ENCODE measurements at places on chromosomes 13 and 19.

GRCh38 chr13:79346300-79346914 is 59.6 kb downstream of the RBM26 start:
- no peak for DNase-seq

DNA sequence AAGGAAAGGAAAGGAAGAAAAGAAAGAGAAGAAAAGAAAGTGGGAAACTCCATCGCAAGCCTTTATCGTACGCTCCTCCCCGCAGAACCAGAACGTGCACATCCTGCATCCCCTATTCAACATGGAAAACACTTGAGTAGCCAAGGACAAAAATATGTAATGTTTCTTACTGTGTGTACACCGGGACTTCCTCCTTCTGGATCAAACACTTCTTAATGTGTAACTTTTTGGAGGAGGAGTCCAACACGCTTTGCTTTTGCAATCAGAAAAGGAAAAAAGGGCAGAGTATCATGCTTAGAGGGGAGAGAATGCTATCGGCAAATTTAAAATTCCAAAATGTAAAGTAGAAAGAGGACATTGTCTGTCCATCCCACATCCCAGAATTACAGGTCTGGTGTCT is 7.8 kb upstream of the SHFL start:
- no peak for DNase-seq

DNA sequence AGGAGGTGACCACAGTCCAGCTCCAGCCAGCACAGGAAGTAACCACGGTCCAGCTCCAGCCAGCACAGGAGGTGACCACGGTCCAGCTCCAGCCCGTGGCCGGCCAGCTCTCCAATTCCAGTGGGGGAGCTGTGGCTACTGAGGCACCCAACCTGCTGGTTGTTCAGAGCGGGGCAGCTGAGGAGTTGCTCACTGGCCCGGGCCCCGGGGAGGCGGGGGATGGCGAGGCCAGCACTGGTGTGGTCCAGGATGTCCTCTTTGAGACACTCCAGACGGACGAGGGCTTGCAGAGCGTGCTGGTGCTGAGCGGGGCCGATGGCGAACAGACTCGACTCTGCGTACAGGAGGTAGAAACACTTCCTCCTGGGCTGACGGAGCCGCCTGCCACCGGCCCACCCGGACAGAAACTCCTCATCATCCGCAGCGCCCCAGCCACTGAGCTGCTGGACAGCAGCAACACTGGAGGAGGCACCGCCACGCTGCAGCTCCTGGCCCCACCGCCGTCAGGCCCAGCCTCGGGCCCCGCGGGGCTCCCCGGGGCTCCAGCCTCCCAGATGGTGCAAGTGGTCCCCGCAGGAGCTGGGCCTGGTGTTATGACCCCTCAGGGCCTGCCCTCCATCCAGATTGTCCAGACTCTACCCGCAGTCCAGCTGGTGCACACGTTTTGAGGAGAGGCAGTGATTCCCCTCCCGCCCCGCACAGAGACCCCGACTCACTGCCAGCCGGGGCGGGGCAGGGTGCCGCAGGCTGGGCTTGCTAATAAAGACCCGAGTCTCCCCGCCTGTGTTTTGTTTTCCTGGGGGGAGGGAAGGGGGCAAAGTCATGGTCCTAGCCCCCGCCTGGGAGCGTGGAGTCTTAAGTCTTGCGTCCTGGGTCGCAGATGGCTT is 1.0 kb upstream of the NAT14 start:
- DNase-seq = no peak

GRCh38 chr19:23254141-23254910 is 4.1 kb upstream of the ZNF724 start:
- DNase-seq = no peak

DNA sequence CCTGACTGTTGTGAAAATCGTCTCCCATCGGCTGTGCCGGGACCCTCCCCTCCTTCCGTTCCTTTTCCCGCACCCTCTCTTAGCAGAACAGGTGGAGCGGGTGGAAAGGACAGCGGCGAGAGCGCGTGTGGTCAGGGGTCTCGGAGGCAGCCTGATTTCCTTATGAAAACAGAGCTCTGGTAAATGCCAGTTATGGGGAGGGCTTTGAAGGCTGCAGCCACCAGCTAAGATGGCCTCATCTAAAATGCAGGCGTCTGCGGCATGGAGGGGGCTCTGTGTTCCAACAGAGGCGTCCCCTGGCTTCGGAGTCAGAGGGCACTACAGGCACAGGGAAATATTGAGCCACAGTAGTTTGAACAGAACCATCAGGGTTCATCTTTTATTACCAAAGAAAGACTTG is 93.8 kb upstream of the SOX1 start:
- DNase-seq = no peak

- no peak for DNase-seq
These were observed 366.6 kb downstream of the DNAJC15 start for GRCh38 chr13:43389983-43390382.

DNA sequence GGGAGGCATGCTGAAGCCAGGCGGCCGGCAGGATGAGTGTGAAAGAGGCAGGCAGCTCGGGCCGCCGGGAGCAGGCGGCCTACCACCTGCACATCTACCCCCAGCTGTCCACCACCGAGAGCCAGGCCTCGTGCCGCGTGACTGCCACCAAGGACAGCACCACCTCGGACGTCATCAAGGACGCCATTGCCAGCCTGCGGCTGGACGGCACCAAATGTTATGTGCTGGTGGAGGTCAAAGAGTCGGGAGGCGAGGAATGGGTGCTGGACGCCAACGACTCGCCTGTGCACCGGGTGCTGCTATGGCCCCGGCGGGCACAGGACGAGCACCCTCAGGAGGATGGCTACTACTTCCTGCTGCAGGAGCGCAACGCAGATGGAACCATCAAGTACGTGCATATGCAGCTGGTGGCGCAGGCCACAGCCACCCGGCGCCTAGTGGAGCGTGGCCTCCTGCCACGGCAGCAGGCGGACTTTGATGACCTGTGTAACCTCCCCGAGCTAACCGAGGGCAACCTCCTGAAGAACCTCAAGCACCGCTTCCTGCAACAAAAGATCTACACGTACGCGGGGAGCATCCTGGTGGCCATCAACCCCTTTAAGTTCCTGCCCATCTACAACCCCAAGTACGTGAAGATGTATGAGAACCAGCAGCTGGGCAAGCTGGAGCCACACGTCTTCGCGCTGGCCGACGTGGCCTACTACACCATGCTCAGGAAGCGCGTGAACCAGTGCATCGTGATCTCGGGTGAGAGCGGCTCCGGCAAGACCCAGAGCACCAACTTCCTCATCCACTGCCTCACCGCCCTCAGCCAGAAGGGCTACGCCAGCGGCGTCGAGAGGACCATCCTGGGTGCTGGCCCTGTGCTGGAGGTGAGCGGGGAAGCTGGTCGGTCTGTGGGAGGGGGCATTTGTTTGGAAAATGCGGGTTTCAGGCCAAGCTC is 26.4 kb downstream of the MYO9B start:
- DNase-seq = no peak

DNA sequence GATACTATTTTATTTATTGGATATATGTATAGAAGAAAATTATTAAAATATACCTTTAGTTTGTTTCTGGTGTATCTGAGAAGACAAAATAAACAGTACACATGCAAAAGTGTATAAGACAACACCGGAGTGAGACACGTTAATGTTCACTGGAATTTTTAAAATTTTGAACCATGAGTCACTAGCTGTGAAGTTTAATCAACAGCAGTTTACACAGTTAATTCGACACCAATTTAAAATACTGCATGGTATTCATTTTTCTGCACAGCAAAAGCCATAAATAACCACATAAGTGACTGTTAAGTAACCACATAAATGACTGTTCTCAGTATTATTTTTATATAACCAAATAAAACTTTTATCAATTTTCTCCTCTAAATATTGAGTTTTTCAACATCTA is 418.7 kb upstream of the NBEA start:
- DNase-seq = no peak

DNA sequence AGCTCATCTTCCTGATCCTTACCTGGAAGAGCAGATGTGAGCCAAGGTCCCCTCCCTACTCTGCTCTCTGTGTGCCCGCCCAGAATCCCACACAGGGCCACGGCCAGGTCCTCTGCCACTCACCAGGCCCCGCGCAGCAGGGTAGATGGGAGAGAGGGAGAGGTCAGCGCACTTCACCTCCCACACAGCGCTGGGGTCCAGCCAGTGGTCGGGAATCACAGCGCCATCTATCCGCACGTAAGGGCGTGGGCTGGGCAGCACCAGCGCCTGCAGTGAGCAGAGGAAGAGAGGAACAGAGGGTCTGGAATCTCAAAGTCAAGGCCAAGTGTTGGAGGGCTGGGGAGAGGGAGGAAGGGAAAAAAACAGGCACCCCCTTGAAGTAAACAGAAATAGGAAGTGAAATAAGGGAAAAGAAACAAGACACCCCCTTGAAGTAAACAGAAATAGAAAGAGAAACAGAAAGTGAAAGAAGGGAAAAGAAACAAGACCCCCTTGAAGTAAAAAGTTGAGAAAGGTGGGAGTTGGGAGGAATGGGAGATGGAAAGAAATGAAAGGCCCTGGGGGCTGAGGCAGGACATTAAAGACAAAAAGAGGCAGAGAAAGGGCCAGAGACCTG is 7.0 kb upstream of the PLA2G4C start:
- no peak for DNase-seq

DNA sequence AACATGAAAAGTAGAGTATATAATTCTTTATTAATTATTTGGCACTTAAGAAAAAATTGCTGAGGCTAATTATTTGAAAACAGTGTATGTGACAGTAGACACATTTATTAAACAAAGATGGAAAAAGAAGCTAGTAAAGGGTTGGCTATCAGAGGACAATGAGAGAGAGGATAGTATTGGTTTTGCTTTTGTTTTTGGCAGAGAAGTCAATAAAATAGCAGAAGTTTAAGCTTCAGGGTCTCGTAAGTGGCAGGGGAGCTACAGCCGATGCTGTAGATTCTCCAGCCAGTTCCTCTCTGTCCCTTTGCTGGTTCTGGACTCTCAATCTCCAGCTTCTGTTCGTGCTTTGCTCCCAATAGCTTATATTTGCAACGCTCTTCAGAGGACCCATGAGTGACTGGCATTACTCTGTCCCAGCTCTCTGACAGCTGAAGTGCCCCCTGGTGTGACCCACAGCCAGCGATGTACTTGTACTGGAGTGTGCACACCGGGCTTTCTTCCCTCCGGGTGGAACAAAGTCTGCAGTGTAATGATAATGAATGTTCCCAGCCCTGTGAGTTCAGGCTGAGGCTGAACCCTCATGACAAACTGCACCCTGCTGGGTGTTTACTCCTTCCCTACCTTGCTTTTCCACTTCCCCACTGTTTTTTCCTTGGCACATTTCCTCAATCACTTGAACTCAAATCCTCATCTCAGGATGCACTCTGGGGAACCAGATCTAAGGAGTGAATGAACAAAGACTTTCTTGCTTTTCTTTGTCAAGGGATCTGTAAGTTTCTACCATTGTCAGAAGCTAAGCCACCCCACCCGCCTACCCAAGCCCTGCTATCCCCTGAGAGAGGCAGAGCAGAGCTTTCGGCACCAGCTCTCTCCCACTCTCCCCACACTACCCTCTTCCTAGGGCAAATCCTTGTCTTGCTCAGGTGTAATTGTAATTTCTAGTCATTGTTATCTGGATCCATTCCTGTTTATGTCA is 254.8 kb downstream of the LHFPL6 start:
- no peak for DNase-seq

DNA sequence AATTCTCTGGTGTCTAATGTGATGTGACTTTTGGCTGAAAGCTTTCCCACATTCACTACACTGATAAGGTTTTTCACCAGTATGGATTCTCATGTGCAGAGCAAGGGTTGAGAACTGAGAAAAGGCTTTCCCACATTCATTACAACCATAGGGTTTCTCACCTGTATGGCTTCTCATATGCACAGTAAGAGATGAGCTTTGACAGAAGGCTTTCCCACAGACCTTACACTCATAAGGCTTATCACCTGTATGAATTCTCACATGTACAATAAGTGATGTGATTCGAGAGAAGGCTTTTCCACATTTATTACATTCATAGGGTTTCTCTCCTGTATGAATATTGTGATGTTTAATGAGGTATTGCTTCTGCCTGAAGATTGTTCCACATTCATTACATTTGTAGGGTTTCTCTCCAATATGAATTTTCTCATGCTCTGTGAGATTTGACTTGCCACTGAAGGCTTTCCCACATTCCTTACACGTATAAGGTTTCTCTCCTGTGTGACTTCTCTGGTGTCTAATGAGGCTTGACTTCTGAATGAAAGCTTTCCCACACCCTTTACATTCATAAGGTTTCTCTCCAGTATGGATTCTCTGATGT is 14.0 kb downstream of the ZNF260 start:
- DNase-seq = no peak

- no peak for DNase-seq
These were observed 347.9 kb downstream of the EFNB2 start for GRCh38 chr13:106187501-106188095.

- DNase-seq = no peak
These were observed 23.4 kb downstream of the GPX4 start for GRCh38 chr19:1126984-1127760.

GRCh38 chr13:47241446-47241845 is 344.6 kb upstream of the HTR2A start:
- no peak for DNase-seq

- DNase-seq = no peak
These were observed 953 bp downstream of the DZIP1 start for GRCh38 chr13:95643571-95643935.

- no peak for DNase-seq
These were observed 1.3 kb downstream of the ZFP14 start for GRCh38 chr19:36377541-36378178.

GRCh38 chr13:113298043-113298945 is 1.3 kb downstream of the LAMP1 start:
- no peak for DNase-seq

- DNase-seq = no peak
These were observed 1.8 kb upstream of the NCCRP1 start for GRCh38 chr19:39194832-39195542.

DNA sequence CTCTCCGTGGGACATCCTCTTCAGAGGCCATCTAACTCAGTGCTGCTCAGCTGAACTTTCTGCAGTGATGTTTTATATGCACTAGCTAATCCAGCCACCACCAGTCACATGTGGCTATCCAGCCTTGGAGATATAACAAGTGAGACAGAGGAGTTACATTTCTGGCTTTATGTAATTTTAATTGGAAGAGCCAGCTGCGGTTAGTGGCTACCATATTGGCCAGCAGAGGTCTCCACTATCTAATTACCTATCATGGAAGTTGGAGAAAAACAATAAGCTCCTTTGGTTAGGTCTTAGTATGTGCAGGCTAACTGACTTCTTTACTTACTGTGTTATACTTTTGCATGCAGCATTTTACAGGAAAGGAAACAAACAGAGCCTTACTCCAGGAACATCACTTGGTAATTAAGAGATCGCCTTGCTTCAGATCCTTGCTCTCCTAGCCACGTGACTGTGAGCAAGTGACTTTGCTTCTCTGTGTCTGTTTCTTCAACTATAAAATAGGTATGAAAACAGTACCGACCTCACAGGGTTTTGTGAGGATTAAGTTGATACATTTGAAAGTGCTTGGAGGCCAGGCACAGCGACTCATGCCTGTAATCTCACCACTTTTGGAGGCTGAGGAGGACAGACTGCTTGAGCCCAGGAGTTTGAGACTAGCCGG is 1.6 kb upstream of the KLK10 start:
- DNase-seq = no peak

GRCh38 chr13:93200626-93201025 is 26.0 kb upstream of the GPC6 start:
- DNase-seq = no peak

- DNase-seq = no peak
These were observed 754.9 kb downstream of the OLFM4 start for GRCh38 chr13:53783471-53783870.

Data from omental fat pad (tissue), 4 donors.